ENCODE measurements at places on chromosomes 7 and 10. TPM values are rescaled to one million over a fixed set of nuclear protein-coding genes. Genes with fewer than 3 reads are reported as not detected.
A peak's percentile ranks its signal among the peaks of the same experiment; 100 is the strongest.

DNA sequence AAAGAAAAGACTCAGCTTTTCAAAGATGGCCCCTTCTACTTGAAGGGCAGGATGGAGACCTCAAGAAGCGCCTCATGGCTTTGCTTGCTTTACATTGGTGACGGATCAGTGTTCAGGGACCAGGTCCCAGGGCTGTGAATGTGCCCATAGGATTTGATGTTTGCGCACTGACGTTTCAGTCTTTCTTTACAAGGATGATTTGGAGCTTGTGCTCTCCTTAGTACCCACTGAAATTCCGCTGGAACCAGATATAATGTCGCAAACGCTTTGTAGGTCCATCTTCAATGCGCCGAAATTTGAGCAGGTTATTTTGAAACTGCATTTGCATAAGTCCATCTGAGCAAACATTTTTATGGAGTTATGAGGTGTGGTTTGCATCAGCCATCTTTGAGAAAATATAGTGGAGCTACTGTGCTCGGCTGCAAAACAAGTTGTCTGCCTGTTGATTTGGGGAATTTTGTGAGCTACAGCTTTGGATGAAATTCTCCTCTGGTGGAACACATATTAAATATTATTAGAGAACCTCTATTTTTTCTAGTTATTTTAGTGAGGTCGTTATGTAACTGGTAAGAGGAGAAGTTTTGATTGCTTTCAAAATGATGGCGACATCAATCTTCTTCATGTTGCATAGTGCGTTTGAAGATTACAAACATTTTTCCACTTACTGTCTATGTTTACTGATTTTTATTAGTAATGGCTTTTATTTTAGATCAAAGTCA is 2.4 kb downstream of the RBM20 start:
- no peak for DNase-seq

DNA sequence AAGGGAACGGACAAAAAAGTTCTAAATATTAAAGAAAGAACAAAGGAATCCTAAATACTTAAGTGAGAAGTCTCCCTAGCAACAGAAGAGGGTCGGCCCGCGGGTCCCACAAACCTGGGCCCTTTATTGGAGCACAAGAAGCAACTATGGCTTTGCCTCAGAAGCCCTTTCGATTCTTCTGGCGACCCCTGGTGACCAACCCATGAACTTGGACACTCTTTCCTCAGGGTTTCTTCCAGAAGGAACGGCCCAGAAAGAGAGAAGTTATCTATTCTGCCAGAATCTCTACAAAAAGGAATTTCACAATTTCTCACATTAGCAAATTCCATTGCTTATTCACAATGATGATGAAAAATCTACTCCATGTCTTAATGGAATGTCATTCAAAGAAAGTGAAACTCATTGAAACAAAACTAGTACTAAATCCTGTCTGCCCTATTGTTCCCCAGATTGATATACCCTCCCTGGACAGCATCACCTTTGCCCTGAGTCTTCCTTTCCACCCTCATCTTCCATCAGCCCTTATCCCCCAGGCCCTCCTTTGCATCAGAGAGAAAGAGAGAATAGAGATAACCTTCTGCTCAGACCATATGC is 43.7 kb downstream of the CPVL start:
- peak; percentile 55 for DNase-seq

DNA sequence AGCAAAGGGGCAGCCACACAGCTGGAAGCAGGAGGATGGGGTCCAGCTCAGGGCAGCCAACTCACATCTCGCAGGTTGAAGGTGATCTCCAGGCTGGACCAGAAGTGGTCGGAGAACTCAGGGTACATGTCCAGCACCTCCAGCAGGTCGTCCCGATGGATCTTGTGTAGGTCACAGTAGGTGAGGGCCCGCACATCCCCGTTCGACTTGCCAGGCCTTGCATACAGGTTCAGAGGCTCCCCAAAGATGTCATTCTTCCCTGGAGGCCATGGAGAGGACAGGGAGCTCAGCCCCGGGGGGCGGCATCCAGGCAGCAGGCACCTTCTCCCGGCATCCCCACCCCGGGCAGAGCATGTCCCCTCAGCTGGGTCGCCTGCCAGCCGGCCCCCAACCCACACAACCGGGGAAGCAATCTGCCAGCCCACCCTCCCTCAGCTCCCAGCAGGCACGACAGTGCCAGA is 29.3 kb downstream of the KCNH2 start:
- no peak for DNase-seq

DNA sequence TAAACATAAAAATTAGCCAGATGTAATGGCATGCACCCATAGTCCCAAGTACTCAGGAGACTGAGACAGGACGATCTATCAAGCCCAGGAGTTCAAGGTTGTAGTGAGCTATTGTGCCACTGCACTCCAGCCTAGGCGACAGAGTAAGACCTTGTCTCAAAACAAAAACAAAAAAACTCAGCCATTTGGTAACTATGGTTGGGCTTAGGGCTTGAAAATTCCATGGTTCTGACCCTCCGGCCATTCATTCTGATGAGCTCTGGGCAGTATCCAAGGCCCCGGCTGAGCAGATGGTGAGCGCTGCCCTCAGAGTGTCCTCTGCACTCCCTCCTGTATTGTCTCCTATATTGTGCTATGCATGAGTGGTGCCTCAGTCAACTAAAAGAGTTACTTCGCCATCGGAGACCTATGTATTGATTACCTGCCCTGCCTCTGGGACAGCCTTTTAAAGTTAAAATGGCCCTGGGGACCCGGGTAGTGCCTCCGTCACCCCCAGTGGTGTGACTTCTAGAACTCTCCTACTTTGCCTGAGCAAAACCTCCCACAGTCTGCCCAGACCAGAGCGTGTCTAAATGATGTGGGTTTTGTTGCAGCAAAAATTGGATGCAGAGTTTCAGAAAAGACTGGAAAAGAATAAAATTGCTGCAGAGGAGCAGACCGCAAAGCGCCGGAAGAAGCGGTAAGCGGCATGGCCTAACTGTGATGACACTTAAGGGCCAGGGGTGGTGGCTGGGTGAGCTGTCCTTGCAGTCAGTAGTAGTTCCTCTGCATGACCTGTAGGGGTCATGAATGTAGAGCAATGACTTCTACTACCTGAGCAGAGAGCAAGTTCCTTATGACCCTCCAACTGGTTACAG is 8.1 kb downstream of the PRKRIP1 start:
- DNase-seq = peak; percentile 49

DNA sequence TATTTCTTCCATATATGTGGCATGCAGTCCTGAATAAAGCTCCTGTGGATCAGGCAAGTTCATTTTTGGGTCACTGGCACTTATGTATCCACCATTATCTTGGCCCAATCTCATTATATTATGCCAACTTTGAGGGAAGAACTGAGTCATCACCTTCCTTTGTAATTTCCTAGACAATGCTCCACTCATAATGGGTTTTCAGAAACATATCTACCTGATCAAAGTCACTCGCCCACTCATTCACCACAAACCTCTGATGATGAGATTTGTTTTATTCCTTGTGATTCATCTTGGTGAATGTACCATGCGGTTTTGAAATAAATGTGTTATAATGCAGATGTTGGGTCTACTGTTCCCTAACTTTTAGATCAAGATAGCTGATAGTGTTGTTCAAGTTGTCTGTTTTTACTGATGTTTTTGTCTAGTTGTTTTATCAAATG is 525.8 kb downstream of the KIF20B start:
- DNase-seq = peak; percentile 100

DNA sequence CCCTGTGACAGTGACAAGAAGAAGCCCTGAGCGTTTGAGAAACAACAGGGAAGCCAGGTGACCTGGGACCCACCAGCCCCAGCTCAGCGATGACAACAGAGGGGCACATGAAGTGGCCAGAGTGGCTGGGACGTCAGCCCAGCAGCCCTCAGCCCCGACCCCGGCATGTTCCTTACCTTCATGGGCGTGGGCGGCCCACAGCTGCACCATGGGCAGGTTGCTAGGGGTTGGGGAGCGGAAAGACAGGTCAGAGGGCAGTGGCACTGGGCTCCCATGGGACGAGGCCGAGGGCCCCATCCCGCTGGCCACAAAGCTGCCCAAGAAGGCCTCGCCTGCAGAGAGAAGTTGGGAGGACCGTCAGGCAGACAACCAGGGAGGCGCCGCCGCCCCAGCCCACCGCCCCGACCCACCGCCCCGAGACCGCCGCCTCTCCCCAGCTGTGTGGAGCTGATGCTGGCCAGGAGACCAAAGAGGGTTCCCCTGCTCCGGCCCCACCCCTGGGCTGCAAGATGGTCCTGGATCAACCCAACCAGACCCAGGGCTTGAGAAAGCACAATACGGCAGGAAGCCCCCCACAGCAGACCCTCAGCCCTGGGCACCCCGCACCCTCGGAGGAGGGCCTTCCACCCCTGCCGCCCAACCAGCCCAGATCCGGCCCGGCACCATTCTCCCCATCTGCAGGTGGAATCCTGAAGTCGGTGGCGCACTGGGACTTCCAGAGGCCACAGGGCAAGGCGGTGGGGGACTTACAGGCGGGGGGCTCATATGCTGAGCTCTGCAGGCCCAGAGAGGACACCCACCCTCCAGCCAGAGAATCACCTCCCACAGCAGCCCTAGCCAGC is 29.1 kb downstream of the TNRC18 start:
- no peak for DNase-seq

SLC13A1 gene
- total RNA-seq = not detected

GRCh38 chr10:124032087-124032935 is 61.1 kb downstream of the CHST15 start:
- peak; percentile 22 for DNase-seq

GRCh38 chr10:79413196-79413595 is 32.2 kb downstream of the ZCCHC24 start:
- DNase-seq = no peak

- peak; percentile 21 for DNase-seq
Measured at GRCh38 chr7:193481-194251, 1.3 kb downstream of the FAM20C start.

GUSB gene
- total RNA-seq = 21.8 TPM

DNA sequence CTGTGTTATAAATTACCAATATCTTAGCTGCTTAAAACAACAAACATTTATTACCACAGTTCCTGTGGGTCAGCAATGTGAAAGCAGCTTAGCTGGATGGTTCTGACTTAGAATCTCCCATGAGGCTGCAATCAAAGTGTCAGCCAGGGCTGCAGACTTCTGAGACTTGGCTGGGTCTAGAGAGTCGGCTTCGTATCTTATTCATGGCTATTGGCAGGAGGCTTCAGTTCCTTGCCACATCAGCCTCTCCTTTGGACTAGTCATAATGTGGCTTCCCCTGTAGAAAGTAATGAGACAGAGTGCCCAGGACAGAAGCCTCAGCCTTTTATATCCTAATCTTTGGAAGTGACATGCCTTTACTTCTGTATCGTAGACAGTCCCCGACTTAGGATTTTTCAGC is 27.3 kb downstream of the RALA start:
- DNase-seq = peak; percentile 78

CPXM2 gene
- total RNA-seq = 48.1 TPM

- DNase-seq = no peak
Measured at GRCh38 chr7:131219312-131220041, 108.2 kb upstream of the MKLN1 start.

SEMA3C gene
- 203 TPM for total RNA-seq

- no peak for DNase-seq
Measured at GRCh38 chr10:33041783-33042437, 83.9 kb upstream of the ITGB1 start.

DNA sequence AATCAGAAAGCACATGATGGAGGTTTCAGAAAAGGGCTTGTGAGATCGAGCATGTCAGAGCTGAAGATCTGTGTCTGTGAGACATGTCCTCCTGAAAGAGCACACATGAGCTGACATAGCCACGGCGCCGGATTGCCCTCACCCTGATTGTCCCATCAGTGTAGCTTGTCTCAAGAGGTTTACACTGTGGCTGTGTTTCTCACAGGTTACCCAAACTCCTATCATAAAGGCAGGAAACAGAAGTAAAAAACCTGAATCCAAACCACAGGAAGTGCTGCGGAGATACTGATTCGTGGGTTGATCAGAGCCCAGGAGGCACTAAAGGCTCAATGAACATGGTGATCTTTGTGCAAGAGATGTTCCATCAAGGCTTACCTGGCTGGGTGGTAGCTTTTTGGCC is 3.9 kb upstream of the ATP6V0E2 start:
- no peak for DNase-seq

LRRC61 gene
- 0.33 TPM for total RNA-seq

CABCOCO1 gene
- 0.26 TPM for total RNA-seq

NOS3 gene
- 0.50 TPM for total RNA-seq

MKI67 gene
- 0.26 TPM for total RNA-seq

PFKFB3 gene
- 22.9 TPM for total RNA-seq

DNA sequence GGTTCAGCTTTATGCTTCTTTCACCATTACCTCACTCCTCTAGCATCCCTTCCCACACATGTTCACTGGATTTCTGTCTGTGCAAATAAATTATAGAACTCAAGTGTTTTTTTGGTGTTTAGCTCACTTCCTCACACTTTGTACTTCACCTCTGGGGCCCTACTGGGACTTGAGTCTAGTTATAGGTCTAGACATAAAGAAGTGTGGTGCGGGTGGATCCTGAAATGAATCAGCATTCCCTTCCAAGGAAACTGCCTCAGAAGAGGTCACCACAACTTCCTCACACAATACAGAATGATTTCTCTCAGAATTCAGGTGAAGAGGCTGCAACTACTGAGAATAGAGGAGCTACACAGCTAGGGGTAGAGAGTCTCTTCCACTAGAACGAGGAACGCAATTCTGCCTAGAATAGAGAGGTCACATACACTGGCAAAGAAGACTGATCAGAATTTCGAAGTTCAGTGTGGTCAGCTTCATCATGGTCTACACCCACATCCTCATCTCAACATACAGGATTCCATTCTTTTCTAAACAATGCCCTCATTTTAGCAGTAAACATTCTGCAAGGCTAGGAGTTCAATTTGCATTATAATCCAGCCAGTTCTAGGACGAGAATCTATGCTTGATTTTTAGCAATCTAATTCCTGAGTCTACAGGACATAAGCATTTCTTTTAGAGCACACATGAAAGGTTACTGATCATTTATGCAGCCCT is 938.7 kb upstream of the PHF14 start:
- DNase-seq = peak; percentile 1
